Chondrocyte (in vitro differentiated cells): ENCODE measurements at places on chromosomes 4 and X. TPM values are rescaled to one million over a fixed set of nuclear protein-coding genes. Genes with fewer than 3 reads are reported as not detected.

TCEAL2 gene
- not detected in 3 replicates for total RNA-seq

- H3K36me3 ChIP-seq = peaks cover 4% of the 10 kb centered on the region
- DNase-seq = no peak
- H3K27me3 ChIP-seq = peaks cover 6% of the 10 kb centered on the region
- no peak overlapping the region for H3K4me3 ChIP-seq
Observed at GRCh38 chrX:16268206-16268605, 100.9 kb downstream of the MAGEB17 start.

GRCh38 chr4:167088115-167088514 lies 146.2 kb downstream of the SPOCK3 start:
- no peaks in the 10 kb centered on the region for H3K4me1 ChIP-seq

TRIM61 gene
- total RNA-seq = 0.20 to 0.79 TPM in 2 of 3 replicates, not detected in the other

DNA sequence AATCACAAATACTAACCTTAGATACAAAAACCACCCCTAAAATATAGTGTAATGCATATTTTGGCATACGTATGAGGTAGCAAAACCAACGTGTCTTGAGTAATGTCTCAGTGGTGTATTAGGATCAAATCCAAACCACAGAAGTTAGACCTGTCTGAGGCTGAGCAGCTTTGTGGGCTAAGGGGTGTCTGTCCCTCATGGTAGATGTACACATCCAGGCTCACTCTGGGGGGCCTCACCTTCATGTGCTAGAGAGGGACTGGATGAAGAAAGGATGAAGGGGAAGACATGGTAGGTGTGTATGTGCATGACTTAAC lies 188.0 kb upstream of the TBC1D9 start:
- H3K36me3 ChIP-seq = no peaks in the 10 kb centered on the region
- H3K27me3 ChIP-seq = no peaks in the 10 kb centered on the region
- H3K27ac ChIP-seq = peak overlapping the region; percentile 96

P2RY10 gene
- total RNA-seq = not detected in 3 replicates

GRCh38 chrX:31521941-31522340 lies 450.1 kb upstream of the FTHL17 start:
- no peak for DNase-seq
- H3K4me1 ChIP-seq = peaks cover 30% of the 10 kb centered on the region
- H3K27me3 ChIP-seq = no peaks in the 10 kb centered on the region

XG gene
- total RNA-seq = 0.97 TPM in 1 of 3 replicates, not detected in the others

DNA sequence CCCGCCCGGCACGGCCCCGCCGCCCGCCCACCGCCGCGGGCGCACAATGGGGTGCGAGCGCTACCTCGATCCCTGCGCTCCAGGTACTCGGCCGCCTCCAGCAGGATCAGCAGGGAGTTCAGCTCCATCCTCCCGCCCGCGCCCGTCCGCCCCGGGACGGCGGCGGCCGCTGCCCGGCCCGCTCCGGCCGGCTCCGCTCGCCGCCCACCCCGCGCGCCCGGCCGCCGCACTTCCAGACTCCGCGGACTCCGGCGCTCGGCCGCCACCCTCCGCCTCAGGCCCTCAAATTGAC lies at the start of gene MXD4:
MXD4 (minus strand) TSS at position 257 of the 292 bp plus-strand sequence; CDS start at position 128, 129 bp downstream.
- no peaks in the 10 kb centered on the region for H3K27me3 ChIP-seq
- no peaks in the 10 kb centered on the region for H3K36me3 ChIP-seq
- peak within 1 kb of the TSS; percentile 74 for H3K4me3 ChIP-seq
- DNase-seq = no peak

DNA sequence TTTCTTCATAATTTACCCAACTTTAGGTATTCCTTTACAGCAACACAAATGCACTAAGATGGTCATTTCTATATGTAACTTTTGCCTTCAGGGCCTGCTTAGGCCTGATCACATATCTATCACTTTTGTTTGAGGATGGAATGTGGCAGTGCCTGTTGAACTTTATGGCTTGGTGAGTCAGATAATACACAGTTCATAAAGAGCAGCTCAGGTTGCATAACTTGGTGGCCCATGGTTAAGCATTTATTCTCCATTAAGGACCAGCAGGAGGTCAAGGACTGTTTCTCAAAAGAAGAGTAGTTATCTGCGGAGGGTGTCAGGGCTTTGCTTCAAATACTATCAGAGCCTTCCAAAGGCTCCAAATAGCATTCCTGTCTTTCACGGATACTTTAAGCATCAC lies 124.1 kb upstream of the PDHA2 start:
- no peak overlapping the region for H3K4me3 ChIP-seq
- no peak for DNase-seq
- no peaks in the 10 kb centered on the region for H3K4me1 ChIP-seq
- no peaks in the 10 kb centered on the region for H3K27me3 ChIP-seq
- peaks cover 2% of the 10 kb centered on the region for H3K36me3 ChIP-seq

- no peak overlapping the region for H3K27ac ChIP-seq
- H3K27me3 ChIP-seq = no peaks in the 10 kb centered on the region
- DNase-seq = peak; percentile 80
- no peaks in the 10 kb centered on the region for H3K36me3 ChIP-seq
Observed at GRCh38 chrX:126065901-126066660, 100.0 kb downstream of the DCAF12L2 start.

UBL4A gene
- total RNA-seq = 20.8 to 21.2 TPM (median 20.8 TPM) in 3 replicates

- no peaks in the 10 kb centered on the region for H3K4me1 ChIP-seq
- H3K4me3 ChIP-seq = no peak overlapping the region
- no peak for DNase-seq
- no peaks in the 10 kb centered on the region for H3K27me3 ChIP-seq
Observed at GRCh38 chrX:54944816-54945215, 24.2 kb downstream of the TRO start.

C4orf54 gene
- not detected in 3 replicates for total RNA-seq

JADE3 gene
- total RNA-seq = 8.2 to 11.7 TPM (median 10.6 TPM) in 3 replicates

GRCh38 chrX:28802625-28803024 lies 215.4 kb downstream of the IL1RAPL1 start:
- H3K27me3 ChIP-seq = peaks cover 6% of the 10 kb centered on the region
- DNase-seq = no peak
- H3K27ac ChIP-seq = no peak overlapping the region
- H3K4me3 ChIP-seq = no peak overlapping the region

DNA sequence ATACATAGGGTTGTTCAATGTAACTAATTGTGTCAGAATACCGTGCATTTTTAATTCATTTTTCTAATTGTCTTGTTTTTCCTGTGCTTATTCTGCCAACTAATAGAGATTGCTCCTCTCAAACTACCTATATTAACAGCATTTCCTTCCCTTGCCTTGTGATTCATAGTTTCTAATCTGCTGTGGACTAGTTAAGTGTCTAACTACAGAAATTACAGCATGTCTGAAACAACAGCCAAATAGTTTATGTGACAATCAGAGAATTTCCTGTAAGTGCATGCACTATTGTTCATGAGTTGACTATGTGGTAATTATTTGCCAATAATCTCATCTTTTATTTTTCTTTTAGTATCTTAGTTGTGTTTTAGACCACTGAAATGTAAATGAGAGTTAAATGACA lies 4.1 kb upstream of the SEC24B start:
- H3K27ac ChIP-seq = no peak overlapping the region
- H3K4me1 ChIP-seq = peaks cover 16% of the 10 kb centered on the region
- H3K36me3 ChIP-seq = peaks cover 5% of the 10 kb centered on the region
- no peak for DNase-seq
- no peaks in the 10 kb centered on the region for H3K27me3 ChIP-seq

- H3K4me1 ChIP-seq = peaks cover 67% of the 10 kb centered on the region
- H3K27ac ChIP-seq = peak overlapping the region; percentile 49
- H3K36me3 ChIP-seq = no peaks in the 10 kb centered on the region
- no peaks in the 10 kb centered on the region for H3K27me3 ChIP-seq
- DNase-seq = no peak
Observed at GRCh38 chr4:144579411-144580030, 66.4 kb upstream of the HHIP start.

OTUD4 gene
- total RNA-seq = 27.7 to 35.4 TPM (median 29.6 TPM) in 3 replicates

HERC6 gene
- total RNA-seq = 0.79 to 1.0 TPM (median 1.0 TPM) in 3 replicates

GRCh38 chr4:4693258-4693657 lies 151.4 kb upstream of the STX18 start:
- H3K27ac ChIP-seq = no peak overlapping the region
- H3K4me1 ChIP-seq = peaks cover 23% of the 10 kb centered on the region
- no peak for DNase-seq
- H3K27me3 ChIP-seq = no peaks in the 10 kb centered on the region

DHRSX gene
- total RNA-seq = 30.1 to 35.2 TPM (median 35.0 TPM) in 3 replicates

- no peaks in the 10 kb centered on the region for H3K36me3 ChIP-seq
- peaks cover 22% of the 10 kb centered on the region for H3K4me1 ChIP-seq
- no peak overlapping the region for H3K4me3 ChIP-seq
- H3K27me3 ChIP-seq = peaks cover 64% of the 10 kb centered on the region
- peak; percentile 68 for DNase-seq
Observed at GRCh38 chr4:7154351-7154981, 37.9 kb upstream of the SORCS2 start.

DNA sequence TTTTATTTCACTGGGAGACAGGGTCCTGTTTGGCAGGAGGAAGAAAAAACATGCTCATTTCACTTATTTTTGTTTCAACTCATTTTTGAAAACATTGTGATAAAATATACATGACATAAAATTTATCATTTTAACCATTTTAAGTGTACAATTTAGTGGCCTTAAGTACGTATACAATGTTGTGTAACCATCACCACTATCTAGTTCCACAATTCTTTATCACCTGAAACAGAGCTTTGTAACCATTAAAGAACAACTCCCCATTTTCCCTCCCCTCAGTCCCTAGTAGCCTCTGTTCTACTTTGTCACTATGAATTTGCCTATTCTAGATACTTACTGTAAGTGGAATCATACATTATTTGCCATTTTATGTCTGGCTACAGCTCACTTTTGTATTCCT lies 143.8 kb downstream of the GPAT3 start:
- no peaks in the 10 kb centered on the region for H3K36me3 ChIP-seq
- no peaks in the 10 kb centered on the region for H3K4me1 ChIP-seq
- H3K4me3 ChIP-seq = no peak overlapping the region
- no peak for DNase-seq

OCIAD2 gene
- 7.9 to 18.1 TPM (median 14.5 TPM) in 3 replicates for total RNA-seq

TSPAN7 gene
- total RNA-seq = 0.56 TPM in 1 of 3 replicates, not detected in the others

GRCh38 chrX:28329156-28329555 lies 258.1 kb upstream of the IL1RAPL1 start:
- H3K27ac ChIP-seq = no peak overlapping the region
- no peaks in the 10 kb centered on the region for H3K36me3 ChIP-seq
- H3K27me3 ChIP-seq = peaks cover 5% of the 10 kb centered on the region
- DNase-seq = no peak
- no peak overlapping the region for H3K4me3 ChIP-seq
- H3K4me1 ChIP-seq = no peaks in the 10 kb centered on the region

RBM47 gene
- 0.12 to 0.26 TPM (median 0.12 TPM) in 3 replicates for total RNA-seq

DNA sequence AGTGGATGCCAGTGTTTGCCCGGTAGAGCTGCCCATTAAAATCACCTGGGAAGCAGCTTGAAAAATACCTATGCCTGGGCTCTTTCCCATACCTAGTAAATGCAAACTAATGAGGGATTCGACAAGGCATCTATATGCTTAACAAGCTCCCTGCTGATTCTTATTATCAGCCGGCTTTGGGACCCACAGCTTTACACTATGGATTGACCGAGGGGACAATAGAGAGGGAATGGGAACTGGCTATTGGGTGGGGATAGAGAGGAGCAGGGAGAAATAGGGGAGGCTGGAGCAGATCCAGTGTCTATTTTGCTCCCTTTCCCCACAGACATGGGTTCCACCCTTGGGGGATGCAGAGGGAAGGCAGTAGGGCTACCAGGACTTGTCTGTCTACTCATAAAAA lies 103.1 kb upstream of the TEX13D start:
- no peak overlapping the region for H3K4me3 ChIP-seq
- DNase-seq = no peak

- DNase-seq = no peak
- H3K4me1 ChIP-seq = no peaks in the 10 kb centered on the region
- no peak overlapping the region for H3K4me3 ChIP-seq
- peaks cover 6% of the 10 kb centered on the region for H3K27me3 ChIP-seq
- H3K27ac ChIP-seq = no peak overlapping the region
Observed at GRCh38 chr4:62531264-62531663, 1331.1 kb downstream of the ADGRL3 start.
